AML-193 (cell line): ENCODE measurements at places on chromosomes 4 and X.

- no peak for DNase-seq
These were observed 772 bp upstream of the WNK3 start for GRCh38 chrX:54358424-54359211.

- DNase-seq, result no peak
These were observed 108.8 kb upstream of the ENPEP start for GRCh38 chr4:110367156-110367555.

DNA sequence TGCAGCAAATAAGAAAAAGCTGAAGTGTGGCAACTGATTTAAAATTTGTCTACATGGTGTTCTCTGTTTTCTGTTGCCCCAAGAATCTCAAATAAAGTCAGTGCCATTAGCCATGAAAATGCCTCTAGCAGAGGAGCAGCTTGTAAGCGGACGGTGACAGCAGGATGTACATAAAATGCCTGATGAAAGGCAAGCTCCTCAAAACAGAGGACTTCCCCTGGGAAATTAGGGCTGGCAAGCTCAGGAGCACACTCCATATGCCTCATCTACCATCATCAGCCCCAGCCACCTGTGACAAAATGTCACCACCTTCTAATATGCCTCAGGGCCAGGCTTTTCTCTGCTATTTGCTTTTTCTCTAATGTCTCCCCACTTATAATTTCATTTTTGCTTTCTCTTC is 54.5 kb downstream of the ASB9 start:
- DNase-seq, result no peak

- no peak for DNase-seq
These were observed 3.3 kb upstream of the GPRASP2 start for GRCh38 chrX:102708900-102709299.
